ENCODE measurements at places on chromosomes 3 and 15.
A peak's percentile ranks its signal among the peaks of the same experiment; 100 is the strongest.

- no peak for DNase-seq
These were observed 72.1 kb downstream of the ANO10 start for GRCh38 chr3:43549626-43550290.

- DNase-seq, result no peak
These were observed 906.1 kb downstream of the CADM2 start for GRCh38 chr3:85864896-85865295.

GRCh38 chr3:16325850-16326249, 60.8 kb downstream of the OXNAD1 start:
- DNase-seq, result no peak

DNA sequence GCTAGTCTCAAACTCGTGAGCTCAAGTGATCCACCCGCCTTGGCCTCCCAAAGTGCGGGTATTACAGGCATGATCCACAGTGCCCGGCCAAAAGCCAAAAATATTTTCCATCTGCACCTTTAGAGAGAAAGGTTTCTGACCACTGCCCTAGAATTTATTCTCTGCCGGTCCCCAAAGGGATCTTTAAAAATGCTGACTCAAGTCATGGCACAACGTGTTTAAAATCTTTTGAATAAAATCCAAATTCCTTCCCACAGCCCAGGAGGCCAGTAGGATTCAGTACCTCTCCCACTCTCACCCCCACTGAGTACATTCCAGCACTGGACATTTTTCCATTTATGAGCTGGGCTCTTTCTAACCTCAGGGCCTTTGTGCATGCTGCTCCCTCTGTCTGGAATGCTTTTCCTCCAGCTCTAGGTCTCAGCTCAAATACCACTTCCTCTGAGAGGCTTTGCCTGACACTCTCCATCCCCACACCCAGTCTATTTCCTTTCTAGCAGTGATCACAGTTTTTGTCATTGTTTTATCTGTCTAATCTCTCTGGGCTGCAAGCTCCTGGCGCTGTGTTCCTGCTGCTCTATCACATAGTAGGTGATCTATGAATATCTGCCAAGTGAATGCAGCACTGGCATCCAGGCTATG, 502.9 kb downstream of the SHQ1 start:
- no peak for DNase-seq

DNA sequence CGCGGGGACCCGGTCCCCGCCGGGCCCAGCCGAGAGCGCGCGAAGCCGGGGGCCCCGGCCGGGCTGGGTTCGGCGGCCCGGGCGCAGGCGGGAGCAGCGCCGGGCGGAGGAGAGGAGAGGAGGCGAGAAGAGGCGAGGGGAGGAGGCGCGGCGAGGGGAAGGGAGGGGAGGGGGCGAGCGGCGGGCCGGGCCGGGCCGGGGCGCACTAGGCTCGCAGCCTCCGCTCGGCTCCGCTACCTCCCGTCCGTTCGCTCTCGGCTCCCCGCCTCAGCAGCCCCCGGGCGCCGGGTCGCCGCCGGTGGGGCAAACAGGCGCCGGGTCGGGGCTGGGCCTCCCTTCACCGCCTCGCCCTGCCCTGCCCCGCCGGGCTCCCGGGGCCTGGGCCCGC, 351 bp downstream of the INSYN1 start:
- DNase-seq, result no peak

DNA sequence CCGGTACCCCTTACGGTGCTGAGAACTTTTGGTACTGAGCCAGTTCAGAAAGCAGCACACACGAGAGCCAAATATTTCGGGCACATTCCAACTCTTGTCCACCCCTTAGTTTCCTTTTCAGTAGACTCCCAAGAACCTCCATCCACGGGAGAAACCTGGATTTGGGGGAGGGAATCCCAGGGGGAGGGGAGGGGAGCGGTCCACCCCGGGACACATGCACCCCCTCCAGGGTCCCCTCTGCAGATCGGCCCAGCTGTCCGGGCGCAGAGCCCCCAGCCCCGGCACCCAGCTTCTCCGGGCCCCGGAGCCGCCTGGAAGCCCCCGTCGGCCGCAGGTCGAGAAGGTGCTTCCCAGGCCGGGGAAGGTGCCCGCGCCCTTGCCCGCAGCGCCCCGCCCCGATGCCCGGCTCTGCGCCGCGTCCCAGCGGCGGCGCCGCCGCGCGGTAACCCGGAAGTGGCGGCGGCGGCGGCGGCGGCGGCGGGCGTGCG, 455 bp upstream of the ABHD17C start:
- DNase-seq, result peak; percentile 50

DNA sequence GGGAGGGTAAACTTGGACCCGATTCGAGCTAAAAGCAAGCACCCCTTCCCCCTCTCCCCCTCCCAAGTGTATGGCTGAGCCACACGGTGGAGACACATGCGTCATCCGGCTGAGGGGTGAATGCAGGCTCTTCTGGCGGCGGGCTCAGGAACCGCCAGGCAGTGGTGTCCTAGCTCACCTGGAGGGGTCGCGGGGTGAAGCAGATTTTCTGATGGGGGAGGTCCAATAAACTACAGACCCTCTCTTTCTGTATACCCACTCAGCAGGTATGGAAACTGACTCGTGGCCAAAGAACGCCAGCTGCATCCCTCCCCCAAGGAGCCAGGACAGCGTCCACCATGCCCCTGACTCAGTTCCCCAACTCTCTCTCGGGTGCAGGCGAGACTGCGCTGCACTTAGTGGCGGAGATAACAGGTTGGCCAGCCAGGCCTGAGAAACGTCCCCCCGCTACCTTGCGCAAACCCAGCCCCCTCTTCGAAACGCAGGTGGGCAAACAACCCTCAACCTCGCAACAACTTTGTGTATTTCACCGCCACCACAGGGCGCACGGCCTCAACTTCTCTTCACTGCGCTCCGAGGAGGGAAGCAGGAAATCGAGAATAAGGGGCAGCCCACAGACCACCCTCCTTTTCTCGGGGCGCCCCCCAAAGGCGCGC, 1.3 kb downstream of the MAGI1 start:
- no peak for DNase-seq

DNA sequence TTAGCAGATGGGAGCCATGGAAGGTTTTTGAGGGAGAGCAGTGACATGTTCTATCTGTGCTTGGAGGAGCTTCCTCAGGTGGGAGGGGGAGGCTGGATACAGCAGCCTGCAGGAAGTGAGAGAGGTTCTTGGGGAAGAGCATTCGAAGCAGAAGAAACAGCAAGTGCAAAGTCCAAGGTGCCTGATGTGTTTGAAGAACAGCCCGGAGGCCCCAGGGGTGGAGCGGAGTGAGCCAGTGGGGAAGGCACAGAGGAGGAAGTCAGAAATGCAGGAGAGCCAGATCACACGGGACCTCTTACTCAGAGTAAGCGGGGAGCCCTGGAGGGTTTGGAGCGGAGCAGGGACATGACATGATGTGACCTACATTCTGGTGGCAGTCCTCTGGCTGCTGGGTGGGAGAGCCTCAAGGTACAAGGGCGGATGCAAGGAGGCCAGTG, 10.8 kb downstream of the ITGA11 start:
- DNase-seq, result no peak

DNA sequence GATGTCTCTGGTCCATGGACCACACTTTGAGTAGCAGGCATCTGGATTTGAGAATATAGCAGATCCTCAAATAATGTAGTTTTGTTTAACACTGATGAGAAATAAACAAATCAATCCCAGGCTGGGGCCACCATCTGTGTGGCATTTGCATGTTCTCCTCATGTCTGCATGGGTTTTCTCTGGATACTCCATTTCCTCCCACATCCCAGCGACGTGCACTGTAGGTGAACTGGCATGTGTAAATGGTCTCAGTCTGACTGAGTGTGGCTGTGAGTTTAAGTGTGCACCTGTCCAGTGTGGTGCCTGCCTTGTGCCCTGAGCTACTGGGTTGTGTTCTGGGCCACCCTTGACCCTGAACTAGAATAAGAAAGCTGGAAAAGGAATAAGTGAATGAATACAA, 66.3 kb upstream of the NANOGP8 start:
- no peak for DNase-seq

DNA sequence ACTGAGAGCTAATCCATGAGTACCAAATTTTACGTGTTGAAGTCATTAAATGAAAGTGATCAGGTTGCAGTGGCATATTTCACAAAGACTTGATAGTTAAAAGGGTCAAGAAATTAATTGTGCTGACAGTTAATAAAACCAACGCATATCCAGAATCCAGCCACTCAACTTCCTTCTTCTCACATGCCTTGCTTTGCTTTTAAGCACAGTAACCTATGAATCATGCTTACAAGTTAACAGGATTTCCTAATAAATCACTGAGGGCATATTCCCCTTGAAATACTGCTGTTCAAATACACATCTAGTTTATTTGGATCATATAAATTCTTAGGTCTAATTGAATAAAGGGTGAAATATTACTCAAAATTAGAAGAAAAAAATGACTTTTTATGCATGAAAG, 801.5 kb upstream of the EPHA6 start:
- no peak for DNase-seq

GRCh38 chr15:85555875-85556617, 175.6 kb downstream of the AKAP13 start:
- no peak for DNase-seq

DNA sequence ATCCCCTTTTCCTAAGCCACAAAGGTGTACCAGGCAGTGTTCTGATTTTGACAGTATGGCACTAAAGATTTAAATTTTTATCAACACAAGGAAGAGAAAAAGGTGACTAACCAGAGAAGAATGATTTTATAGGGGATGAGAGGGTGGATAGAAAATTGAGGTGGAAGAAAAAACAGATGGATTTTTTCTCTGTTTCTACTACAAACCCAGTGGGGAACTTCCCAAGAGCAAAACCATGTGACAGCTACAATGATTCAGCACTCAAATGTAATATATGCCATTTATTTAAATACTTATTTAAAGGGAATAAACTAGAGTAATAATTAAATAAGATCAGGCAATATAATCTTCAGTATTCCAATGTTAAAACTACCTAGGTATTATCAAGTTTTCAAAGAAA, 11.1 kb downstream of the DCUN1D1 start:
- DNase-seq, result no peak

GRCh38 chr3:151431940-151432339, 28.9 kb downstream of the IGSF10 start:
- no peak for DNase-seq

DNA sequence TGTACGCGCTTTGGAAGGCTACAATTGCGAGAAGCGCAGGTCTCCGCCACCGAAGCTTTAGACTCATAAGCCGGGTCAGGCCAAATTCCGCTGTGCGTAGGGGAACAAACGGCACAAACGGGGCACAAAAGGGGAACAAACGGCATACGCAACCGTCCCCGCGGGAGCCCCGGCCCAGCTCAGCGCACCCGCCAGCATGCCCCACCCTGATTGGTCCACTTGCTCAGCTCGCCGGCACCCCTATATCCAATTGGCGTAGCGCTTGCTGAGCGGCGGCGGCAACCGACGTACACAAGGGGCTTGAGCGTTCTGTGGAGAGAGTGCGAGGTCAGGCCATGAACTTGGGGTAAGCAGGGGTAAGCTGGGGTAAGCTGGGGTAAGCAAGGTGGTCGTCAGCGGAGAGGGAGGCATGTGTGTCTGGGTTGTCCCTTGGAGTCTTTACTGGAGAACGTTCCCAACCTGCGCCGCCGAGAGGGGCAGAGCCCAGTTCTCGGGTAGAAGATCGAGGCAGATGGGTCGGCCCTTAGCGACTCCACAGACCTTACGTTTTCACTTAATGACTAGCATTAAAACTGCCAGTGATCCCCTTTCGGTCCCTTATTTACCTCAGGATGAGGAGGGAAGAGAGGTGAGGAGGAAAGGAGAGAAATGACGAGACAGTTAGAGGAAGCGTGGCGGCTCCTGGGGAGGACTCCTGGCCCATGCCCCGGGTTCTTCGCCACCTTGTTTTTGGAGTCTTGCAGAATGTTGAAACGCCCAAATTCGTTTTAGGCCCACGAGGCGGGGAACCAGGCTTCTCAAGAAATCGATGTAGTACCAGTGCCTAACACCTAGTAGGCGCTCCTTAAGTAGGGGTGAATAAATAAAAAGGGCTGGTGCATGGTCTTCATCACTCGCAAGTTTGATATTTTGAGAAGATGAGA, at the start of gene CCDC66:
CCDC66 (plus strand) TSS at position 268 of the 923 bp plus-strand sequence; CDS start at position 336, 68 bp downstream.
- DNase-seq, result peak; percentile 93

GRCh38 chr3:196775938-196776337, 36.3 kb downstream of the PAK2 start:
- DNase-seq, result no peak

DNA sequence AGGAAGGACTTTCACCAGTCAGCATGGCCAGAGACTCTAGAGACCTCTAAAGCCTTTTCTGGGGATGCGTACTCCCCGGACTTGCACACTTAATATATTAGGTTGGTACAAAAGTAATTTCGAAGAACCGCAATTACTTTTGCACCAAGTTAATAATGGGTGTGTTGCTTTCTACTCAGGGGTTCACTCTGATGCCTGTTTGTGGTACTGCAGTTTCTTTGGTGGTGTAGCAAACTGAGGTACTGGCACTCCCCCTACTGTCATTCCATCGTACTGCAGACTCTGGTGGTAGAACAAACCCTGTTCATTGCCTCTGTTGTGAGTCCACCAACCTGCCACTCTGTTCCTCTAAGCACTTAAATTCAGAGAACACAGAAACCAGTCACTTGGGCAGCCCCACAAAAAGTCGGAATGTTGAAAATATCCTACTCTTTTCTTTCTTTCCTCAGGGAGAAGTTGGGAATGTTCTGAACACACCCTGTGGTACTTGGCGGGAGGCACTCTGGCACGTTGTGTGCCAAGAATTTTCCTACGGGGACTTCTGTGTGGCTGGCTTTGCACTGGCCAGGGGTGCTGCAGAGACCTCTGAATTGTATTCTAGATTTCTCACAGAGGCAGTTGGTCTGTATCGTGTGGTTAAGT, 46.3 kb downstream of the GABRG3 start:
- peak; percentile 48 for DNase-seq

DNA sequence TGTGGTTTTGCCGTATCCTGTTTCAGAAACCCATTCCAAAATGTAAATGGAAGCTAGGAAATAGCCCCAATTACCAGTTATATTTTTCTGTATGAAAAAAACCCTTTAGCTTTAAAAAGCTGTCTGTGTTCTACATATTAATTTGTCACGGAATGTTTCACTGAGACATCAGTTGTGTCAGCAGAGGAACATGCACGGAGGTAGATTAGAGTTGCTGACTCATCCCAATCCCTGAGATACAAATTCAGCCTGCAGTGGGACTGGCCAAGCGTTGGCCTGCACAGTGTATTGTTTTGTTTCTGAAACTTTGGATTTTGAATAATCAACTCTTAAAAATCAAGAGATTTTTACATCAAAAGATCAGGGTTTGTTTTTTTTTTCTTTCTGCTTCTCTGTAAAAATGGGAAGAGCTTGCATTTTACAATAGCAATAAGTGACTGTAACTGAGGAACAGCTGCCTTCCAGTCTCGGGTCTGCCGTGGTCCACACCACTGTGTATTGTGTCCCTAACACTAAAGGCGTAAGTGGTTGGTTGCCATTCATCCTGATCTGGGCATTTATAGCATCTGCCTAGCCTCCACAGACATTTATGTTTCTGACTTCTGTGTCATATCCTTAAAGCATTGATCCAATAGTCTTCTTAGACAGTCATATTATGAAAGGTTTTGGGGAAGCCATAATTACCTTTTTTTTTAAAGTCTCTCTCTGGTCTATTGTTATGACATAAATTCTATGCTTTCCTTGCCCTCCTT, 218.1 kb downstream of the ADAMTSL3 start:
- no peak for DNase-seq

DNA sequence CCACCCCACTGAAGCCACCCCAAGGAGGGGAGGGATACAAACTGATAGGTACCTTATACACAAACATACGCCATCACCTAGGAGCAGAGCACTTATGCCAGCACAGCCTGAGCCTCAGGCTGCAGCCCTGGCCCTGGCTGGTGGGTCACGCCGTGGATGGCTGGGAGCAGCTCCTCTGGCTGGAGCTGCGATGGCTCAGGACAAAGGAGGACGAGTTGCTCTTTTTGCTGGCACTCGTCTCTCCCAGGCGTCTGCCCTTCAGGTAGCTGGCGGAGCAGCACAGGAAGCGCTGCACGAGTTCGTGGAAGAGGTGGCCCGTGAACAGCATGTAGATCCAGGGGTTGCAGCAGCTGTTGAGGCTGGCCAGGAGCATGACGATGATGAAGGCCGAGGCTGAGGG, 16.6 kb downstream of the OXTR start:
- DNase-seq, result no peak

All from stimulated activated CD4-positive, alpha-beta T cell treated with anti-CD3 and anti-CD28 coated beads, Interleukin-2, amount 100 ng/mL, for 24 hours (primary cell).